Activated naive CD4-positive, alpha-beta T cell treated with anti-CD3 and anti-CD28 coated beads, Interleukin-2, amount 10 ng/mL, durations not matched to agents 7 days and 5 days (primary cell): ENCODE measurements at places on chromosomes 12 and 14.

GRCh38 chr12:65414526-65414925 lies 136.0 kb downstream of the MSRB3 start:
- no peaks in the 10 kb centered on the region for H3K27me3 ChIP-seq
- no peak overlapping the region for H3K4me3 ChIP-seq
- H3K36me3 ChIP-seq = no peaks in the 10 kb centered on the region
- no peak for DNase-seq

DNA sequence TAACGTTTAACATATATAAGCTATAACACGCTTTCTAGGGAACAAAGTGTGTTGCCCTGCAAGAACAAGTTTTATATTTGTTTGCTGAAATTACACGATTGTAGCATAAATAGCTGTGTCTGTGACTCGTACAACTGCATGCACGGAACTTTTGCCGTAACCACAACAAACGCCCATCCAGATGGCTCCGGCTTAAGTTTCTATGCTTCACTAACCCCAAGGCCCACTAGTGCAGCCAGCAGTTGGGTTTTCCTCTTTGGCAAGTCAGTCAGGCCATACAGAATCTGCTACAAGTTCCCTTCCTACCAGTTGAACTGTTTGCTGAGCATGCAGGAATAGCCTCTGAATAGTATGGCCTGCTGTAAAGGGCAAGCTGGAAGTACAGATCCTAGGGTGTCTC lies 12.1 kb downstream of the CSRP2 start:
- H3K4me3 ChIP-seq = no peak overlapping the region
- no peaks in the 10 kb centered on the region for H3K4me1 ChIP-seq
- H3K36me3 ChIP-seq = no peaks in the 10 kb centered on the region

DNA sequence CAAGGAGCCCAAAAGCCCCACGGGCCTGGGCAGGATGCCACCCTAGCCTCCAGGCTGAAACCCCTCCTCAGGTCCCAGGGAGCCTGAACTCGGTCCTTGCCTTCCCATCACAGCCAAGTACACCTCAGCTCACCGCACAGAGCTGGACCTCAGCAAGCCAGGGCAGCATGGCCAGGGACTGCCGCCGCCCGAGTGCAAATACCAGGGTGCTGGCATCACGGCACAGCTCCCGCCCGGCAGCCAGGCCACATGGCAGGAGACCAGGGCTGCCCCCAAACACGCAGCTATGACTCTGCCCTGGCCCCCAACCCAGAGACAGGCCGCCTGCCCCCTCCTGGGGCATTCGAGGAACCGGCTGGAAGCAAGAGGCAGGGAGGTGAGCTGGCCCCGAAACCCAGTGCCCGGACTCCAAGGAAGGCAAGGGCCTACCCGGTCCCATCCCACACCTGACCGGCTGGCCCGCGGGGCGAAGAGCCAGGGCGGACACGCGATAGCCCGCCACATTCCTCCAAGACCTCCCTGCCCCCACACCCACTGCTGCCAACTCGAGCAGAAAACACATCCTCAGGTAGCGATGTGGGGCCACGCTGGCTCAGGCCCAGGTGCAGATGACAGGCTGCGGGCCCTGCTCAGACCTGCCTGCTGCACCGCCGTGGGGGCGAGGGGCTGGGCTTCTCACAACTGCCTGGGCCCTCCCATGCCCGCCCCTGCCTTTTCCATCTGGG lies 2.7 kb downstream of the JAG2 start:
- H3K4me1 ChIP-seq = peaks cover 14% of the 10 kb centered on the region
- H3K27me3 ChIP-seq = peaks cover 67% of the 10 kb centered on the region
- no peak overlapping the region for H3K27ac ChIP-seq
- no peak overlapping the region for H3K4me3 ChIP-seq

DNA sequence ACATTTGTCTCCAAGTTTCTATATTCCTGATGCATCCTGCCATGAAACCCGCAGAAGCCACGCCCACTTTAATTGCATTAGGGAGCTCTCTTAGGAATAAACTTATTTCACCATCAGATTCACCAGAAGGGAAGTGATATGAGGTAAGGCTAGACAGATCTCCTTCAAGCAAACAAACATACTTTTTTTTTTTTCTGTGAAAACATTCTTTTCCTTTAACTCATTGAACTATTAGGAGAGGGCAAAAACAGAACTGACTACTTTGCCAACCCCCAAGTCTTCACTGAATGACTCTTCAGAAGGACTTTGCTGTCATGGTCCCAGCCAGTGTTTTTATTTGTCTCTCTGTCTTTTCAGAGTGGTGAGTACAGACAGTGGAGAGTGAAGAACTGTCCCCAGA lies 48.4 kb downstream of the GTF2A1 start:
- H3K27me3 ChIP-seq = no peaks in the 10 kb centered on the region
- H3K36me3 ChIP-seq = peaks cover 23% of the 10 kb centered on the region
- H3K4me1 ChIP-seq = peaks cover 61% of the 10 kb centered on the region
- H3K4me3 ChIP-seq = no peak overlapping the region
- H3K27ac ChIP-seq = no peak overlapping the region
- no peak for DNase-seq

DNA sequence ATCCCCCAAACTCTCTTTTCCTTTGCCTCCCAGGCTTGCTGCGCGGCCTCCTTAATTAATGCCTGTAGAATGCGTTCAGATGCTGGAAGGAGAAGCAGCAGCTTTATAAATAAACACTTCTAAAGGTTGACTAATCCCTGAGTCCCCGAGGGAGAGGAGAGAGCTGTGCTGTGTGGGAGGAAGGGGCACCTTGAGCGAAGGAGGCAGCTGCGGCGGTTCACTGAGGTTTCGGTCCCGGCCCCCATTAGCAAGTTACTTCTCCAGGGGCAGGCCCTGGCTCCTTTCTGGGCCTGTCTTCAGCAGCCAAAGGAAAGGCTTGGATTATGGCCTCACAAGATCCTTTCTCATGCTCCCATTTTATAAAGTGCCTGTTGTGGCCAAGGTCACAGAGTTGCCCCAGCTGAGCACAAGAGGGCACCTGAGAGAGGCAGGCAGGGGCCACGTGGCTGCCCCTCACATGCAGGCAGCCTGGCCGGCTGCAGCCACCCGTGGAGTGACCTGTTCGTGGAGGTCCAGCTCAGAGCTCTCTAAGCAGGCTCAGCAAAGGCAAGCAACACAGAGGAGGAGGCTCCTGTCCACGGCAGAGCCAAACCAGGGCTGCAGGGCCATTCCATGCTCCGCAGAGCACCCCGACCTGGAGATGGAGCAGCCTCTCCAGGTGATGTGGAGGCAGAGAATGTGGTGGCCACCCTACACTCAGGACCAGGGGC lies 15.0 kb upstream of the CACNA2D4 start:
- H3K4me1 ChIP-seq = peaks cover 5% of the 10 kb centered on the region
- no peak overlapping the region for H3K4me3 ChIP-seq
- no peak for DNase-seq
- H3K27ac ChIP-seq = no peak overlapping the region
- no peaks in the 10 kb centered on the region for H3K36me3 ChIP-seq
- no peaks in the 10 kb centered on the region for H3K27me3 ChIP-seq

- no peak for DNase-seq
- H3K27me3 ChIP-seq = no peaks in the 10 kb centered on the region
- no peaks in the 10 kb centered on the region for H3K36me3 ChIP-seq
- no peaks in the 10 kb centered on the region for H3K4me1 ChIP-seq
- no peak overlapping the region for H3K27ac ChIP-seq
- no peak overlapping the region for H3K4me3 ChIP-seq
Measured at GRCh38 chr12:75162845-75163244, 46.8 kb downstream of the KCNC2 start.

- H3K4me3 ChIP-seq = peak within 1 kb of the TSS; percentile 84
- peak within 1 kb of the TSS; percentile 100 for H3K27ac ChIP-seq
- H3K36me3 ChIP-seq = peaks cover 23% of the 10 kb centered on the region
- H3K27me3 ChIP-seq = no peaks in the 10 kb centered on the region
Measured at GRCh38 chr12:121580959-121581685, at the start of gene KDM2B. KDM2B (minus strand) TSS chr12:121581023; CDS start chr12:121580911, 112 bp downstream.

GRCh38 chr12:128755566-128755965 lies 68.2 kb downstream of the SLC15A4 start:
- H3K36me3 ChIP-seq = no peaks in the 10 kb centered on the region
- no peaks in the 10 kb centered on the region for H3K27me3 ChIP-seq
- H3K4me1 ChIP-seq = no peaks in the 10 kb centered on the region
- H3K4me3 ChIP-seq = no peak overlapping the region

DNA sequence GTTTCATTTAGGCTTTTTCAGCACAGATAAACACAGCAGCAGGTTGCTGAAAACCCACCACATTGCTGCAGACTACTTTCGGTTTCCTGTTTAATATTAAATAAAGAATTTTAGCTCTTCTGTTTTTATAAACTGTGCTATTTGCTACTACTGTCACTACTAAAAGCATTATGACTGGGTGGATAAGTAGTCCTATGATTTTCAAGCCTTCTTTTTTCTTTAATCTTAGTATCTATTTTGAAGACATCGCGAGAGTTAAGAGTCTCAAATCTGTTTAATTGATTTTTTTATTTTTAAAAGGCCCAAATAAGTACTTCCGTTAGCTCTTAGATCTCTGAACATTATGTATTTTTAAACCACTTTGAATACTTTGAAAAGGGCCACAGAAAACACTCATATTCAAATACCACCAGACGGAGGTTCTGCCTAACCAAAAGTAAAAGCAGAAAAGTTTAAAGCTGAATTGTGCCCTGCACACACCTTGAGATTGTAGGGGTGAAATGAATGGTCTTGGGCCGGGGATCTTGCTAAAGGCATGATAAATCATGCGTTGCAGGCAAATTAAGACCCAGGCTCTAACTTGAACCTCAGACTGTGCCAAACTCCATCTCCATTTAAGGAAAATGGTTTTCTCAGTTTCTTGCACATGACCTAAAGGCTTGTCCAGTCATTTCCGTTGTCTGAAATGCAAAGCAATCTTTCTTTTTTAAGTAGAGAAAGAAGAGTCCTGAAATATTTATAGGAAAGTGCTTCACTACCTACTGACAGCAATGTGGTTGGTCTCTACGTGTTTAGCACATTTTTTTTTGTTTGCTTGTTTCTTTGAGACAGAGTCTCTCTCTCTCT lies 13.6 kb upstream of the FOXN3 start:
- H3K4me1 ChIP-seq = peaks cover 63% of the 10 kb centered on the region
- peaks cover 16% of the 10 kb centered on the region for H3K36me3 ChIP-seq
- peak overlapping the region; percentile 86 for H3K27ac ChIP-seq
- peak overlapping the region; percentile 67 for H3K4me3 ChIP-seq
- peak; percentile 56 for DNase-seq
- no peaks in the 10 kb centered on the region for H3K27me3 ChIP-seq

DNA sequence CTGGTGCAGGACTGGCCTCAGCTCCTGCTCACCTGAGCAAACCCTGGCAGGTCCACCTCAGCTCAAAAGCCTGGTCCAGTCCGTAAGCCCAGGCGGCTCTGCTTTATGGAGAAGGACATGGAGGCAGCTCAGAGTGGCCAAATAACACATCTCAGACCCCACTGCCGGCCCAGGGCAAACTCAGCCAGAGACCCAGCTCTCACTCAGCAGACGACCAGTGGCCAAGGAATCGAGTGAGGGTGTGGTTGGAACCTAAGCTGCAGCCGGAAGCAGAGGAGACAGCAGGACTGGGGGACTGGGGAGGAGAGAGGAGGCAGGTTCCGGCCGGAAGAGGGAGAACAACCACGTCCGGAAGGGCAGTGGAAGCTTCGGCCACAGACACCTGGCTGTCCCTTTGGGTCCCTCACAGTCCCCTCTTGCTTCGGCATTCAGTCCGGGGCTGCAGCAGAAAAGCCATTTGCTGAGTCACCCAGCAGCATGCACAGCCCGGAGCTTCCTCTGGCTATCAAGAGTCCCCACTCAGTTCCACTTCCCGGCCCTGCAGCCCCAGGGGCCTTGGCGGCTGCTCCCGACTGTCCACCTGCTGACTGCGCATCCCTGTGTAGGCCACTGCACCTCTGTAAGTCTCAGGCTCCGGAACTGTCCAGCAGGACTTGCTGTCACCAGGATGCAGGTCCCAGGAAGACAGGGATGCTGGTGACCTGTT lies 104.0 kb downstream of the CALM1 start:
- no peaks in the 10 kb centered on the region for H3K36me3 ChIP-seq
- peaks cover 11% of the 10 kb centered on the region for H3K4me1 ChIP-seq
- H3K27me3 ChIP-seq = peaks cover 19% of the 10 kb centered on the region
- no peak overlapping the region for H3K4me3 ChIP-seq

GRCh38 chr12:67795236-67795635 lies 146.7 kb downstream of the DYRK2 start:
- H3K4me1 ChIP-seq = peaks cover 3% of the 10 kb centered on the region
- H3K4me3 ChIP-seq = no peak overlapping the region
- DNase-seq = no peak
- no peaks in the 10 kb centered on the region for H3K36me3 ChIP-seq
- H3K27ac ChIP-seq = no peak overlapping the region

DNA sequence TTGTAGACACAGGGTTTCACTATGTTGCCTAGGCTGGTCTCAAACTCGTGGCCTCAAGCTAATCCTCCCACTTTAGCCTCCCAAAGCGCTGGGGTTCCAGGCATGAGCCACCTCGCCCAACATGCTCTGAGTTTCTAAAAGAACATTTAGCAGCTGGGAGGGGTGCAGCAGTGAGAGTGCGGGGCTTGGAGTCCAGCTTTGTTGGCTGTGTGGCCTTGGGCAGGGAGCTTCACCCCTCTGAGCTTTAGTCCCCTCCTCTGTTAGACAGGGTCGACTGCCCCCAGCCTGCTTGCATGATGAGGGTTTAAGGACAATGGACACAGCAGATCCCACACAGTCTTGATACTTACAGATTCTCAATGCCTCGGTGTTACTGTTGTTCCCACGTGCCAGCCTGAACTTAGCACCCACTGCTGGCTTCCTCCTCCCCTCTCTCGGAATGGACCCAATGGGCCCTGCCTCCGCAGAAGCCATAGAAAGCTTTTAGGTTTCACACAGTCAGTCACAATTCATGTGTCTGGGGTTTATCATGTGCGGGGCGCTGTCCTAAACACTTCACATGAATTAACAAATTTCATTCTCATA lies 54.6 kb downstream of the PSMA6 start:
- no peak overlapping the region for H3K27ac ChIP-seq
- H3K27me3 ChIP-seq = peaks cover 20% of the 10 kb centered on the region
- H3K4me1 ChIP-seq = peaks cover 6% of the 10 kb centered on the region
- no peak for DNase-seq
- H3K4me3 ChIP-seq = no peak overlapping the region
- no peaks in the 10 kb centered on the region for H3K36me3 ChIP-seq

DNA sequence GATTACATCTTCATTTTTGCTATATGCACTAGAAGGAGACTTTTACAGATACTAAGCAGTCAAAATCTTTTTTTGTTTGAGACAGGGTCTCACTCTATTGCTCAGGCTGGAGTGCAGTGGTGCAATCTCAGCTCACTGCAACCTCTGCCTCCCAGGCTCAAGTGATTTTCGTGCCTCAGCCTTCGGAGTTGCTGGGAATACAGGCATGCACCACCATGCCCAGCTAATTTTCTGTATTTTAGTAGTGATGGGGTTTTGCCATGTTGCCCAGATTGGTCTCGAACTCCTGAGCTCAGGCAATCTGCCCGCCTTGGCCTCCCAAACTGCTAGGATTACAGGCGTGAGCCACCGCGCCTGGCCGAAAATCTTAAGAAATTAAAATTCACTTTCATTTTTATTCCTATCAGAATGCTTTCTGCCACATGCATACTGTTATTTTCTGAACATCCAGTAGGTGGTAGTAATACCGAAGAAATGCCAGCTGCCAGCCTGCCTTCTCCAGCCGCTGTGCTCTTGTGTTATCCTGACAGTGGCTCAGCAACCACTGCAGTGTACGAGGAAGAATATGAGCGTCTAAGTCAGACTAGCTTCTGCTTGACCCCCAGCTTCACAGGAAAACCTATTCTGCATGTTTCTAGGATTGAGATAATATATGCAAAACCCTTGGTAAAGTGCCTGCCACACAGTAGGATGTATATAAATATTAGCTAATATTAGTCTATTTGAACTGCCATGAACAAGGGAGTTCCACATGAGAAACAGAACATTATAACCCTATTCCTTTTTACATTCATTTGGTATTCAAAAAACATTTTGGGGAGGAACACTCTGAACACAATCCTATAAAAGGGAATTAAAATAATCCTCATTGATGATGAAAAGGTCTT lies 54.2 kb downstream of the RPAP3 start:
- H3K4me1 ChIP-seq = peaks cover 12% of the 10 kb centered on the region
- H3K36me3 ChIP-seq = peaks cover 2% of the 10 kb centered on the region
- H3K4me3 ChIP-seq = no peak overlapping the region
- no peaks in the 10 kb centered on the region for H3K27me3 ChIP-seq
- DNase-seq = peak; percentile 59
